ENCODE measurements at places on chromosomes 4 and X. TPM values are rescaled to one million over a fixed set of nuclear protein-coding genes. Genes with fewer than 3 reads are reported as not detected.

GRCh38 chrX:115031989-115032388 is 14.6 kb upstream of the IL13RA2 start:
- H3K4me1 ChIP-seq = no peaks in the 10 kb centered on the region
- H3K27ac ChIP-seq = no peak overlapping the region
- no peaks in the 10 kb centered on the region for H3K27me3 ChIP-seq
- no peaks in the 10 kb centered on the region for H3K36me3 ChIP-seq

The RBBP7 gene
- total RNA-seq = 131 TPM

The NUDT10 gene
- total RNA-seq = 0.38 TPM

The OTC gene
- total RNA-seq = not detected

The FHIP1A gene
- total RNA-seq = 0.12 TPM

GRCh38 chr4:98544141-98544817 is 114.1 kb downstream of the TSPAN5 start:
- no peak for DNase-seq
- peak overlapping the region; percentile 30 for H3K27ac ChIP-seq
- H3K4me1 ChIP-seq = peaks cover 8% of the 10 kb centered on the region
- H3K4me3 ChIP-seq = no peak overlapping the region
- no peaks in the 10 kb centered on the region for H3K36me3 ChIP-seq
- no peaks in the 10 kb centered on the region for H3K27me3 ChIP-seq

The TBC1D8B gene
- total RNA-seq = 0.31 TPM

DNA sequence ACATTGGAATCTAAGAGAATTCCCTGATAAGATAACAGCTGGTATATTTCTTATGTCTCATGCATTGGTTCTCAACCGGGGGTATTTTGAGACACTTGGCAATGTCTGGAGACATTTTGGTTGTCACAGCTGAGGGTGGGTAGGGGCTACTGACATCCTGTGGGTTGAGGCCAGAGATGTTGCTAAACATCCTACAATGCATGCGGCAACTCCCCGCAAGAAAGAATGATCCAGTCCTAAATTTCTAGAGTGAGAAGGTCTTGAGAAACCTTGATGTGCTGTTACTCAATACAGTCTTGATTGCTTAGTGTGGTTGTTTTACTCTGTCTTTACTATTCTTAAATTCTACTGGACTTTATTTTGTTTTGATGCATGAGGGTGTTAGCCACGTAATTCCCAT is 287.2 kb downstream of the FRMPD4 start:
- no peaks in the 10 kb centered on the region for H3K4me1 ChIP-seq
- no peak overlapping the region for H3K4me3 ChIP-seq
- no peak for DNase-seq

DNA sequence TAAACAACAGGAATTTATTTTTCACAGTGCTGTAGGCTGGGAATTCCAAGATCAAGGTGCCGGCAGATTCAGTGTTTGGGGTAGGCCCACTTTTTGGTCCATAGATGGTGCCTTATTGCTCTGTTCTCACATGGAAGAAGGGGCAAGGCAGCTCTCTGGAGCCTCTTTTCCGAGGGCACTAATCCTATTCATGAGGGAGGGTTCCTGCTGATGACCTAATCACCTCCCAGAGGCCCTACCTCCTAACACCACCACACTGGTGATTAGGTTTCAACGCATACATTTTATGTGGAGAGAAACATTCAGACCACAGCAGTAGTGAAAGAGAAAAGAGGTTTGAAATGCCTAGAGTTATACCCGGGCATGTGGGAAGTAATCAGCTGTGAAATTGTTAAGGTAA is 1.4 kb upstream of the POLA1 start:
- no peak for DNase-seq
- peak overlapping the region; percentile 92 for H3K4me3 ChIP-seq
- H3K27me3 ChIP-seq = peaks cover 5% of the 10 kb centered on the region
- no peaks in the 10 kb centered on the region for H3K36me3 ChIP-seq
- peaks cover 15% of the 10 kb centered on the region for H3K4me1 ChIP-seq

DNA sequence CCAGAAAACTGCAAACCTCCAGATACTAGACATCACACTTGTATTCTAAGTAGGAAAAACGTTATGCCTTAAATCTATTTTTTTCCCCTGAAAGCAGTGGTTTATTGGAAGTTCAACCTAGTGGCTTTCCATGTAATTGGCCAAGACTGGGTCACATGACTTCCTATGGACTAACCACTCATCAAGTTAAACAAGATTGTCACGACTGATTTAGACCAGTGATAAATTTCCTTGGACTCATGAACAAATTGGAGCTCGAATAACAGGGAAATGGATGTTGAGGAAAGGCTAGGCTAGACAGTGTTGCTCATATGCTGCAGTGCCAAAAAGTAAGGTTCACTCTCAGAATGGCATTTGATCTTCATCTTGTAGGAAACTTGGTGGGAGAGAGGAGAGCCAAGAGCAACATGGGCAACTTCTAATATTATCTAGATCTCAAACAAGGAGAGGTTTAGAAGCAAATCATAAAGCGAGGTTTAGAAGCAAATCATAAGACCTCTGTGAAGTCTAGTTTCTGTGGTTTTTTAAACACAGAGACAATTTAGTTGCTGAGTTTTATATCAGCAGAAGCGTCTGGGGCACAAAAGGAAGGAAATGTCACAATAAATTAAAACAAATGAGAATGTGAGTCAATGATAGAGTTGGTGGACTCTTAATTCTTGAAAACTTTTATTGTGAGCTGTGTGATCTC is 165.6 kb upstream of the BOD1L1 start:
- no peaks in the 10 kb centered on the region for H3K27me3 ChIP-seq
- H3K4me1 ChIP-seq = no peaks in the 10 kb centered on the region
- no peak overlapping the region for H3K27ac ChIP-seq
- DNase-seq = no peak
- H3K36me3 ChIP-seq = no peaks in the 10 kb centered on the region

The FAM9B gene
- not detected for total RNA-seq

The NMU gene
- total RNA-seq = not detected

The VCX3B gene
- total RNA-seq = not detected

- H3K36me3 ChIP-seq = no peaks in the 10 kb centered on the region
- no peak overlapping the region for H3K27ac ChIP-seq
- no peaks in the 10 kb centered on the region for H3K4me1 ChIP-seq
- DNase-seq = no peak
- no peak overlapping the region for H3K4me3 ChIP-seq
These were observed 1018.0 kb upstream of the HS3ST1 start for GRCh38 chr4:12446657-12447185.

The ARHGAP36 gene
- not detected for total RNA-seq

DNA sequence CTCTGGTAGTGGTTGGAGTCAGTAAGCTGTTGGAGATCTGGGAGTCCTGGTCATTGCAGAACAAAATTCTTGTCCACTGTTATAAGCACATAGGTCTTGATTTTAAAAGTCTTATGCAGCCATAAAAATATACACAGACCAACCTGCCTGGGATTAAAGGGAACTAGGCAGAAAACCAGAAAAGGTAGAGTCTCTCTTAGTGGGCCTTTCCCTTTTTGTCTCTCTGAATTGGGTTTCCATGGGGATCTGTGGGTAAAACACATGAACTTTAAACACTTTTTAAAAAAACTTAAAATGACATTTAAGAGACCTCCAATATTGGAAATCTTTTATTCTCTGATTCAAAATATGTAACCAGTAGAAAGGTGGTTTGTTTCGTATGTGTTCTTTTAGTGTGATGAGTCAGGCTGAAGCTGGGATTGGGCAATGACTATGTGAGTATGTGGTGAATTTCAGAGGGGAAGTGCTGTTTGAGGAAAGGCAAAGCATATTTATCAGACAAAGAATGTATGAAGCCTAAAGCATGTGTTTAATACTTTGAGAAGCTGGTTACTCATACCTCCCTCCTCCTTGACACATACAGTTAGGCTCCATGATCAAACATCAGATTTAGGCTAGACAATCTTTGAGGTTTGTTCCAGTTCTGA is 29.6 kb downstream of the SLC16A2 start:
- no peak overlapping the region for H3K27ac ChIP-seq
- H3K36me3 ChIP-seq = no peaks in the 10 kb centered on the region
- H3K27me3 ChIP-seq = peaks cover 7% of the 10 kb centered on the region
- no peak overlapping the region for H3K4me3 ChIP-seq
- H3K4me1 ChIP-seq = no peaks in the 10 kb centered on the region

DNA sequence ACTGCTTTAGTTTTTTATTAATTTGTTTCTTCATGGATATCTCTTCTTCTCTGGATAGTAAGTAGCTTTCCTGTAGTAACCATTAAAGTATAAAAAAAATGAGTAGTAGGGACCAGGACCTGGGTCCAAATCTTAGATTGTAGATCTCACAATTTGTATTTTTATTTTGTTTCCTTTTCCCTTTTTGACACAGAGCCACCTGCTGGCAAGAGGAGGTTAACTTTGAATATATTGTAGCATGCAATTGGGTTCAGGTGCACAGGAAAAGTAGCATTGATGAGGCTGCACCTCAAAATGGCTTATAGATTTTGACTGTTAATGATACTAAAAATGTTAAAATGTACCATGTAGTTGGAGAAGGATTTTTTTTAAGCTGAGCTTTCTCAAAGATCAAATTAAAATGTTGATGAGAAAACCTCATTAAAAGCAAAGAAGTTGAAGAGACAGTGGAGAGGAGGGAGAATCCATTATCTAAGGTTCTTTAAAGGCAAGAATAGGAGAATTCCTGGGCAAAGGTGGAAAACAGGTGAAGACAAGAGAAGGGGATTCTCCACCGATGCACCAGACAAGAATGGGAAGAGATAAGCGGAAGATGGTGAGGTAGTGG is 48.3 kb upstream of the HPGDS start:
- H3K36me3 ChIP-seq = no peaks in the 10 kb centered on the region
- no peak for DNase-seq
- peaks cover 17% of the 10 kb centered on the region for H3K27me3 ChIP-seq
- H3K4me3 ChIP-seq = no peak overlapping the region

DNA sequence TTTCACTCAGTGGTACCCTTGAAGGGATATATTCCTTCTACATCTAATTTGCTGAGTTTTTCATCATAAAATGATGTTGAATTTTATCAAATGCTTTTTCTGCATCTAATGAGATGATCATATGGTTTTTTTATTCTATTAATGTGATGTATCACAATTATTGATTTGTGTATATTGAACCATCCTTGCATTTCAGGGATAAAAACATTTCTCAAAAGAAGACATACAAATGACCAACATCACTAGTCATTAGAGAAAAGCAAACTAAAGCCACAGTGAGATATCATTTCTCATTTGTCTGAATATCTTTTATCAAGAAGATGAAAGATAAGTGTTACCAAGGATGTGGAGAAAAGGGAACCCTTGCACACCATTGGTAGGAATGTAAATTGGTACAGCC is 65.7 kb upstream of the MXD4 start:
- no peak overlapping the region for H3K4me3 ChIP-seq
- no peak for DNase-seq
- peaks cover 13% of the 10 kb centered on the region for H3K4me1 ChIP-seq
- H3K36me3 ChIP-seq = peaks cover 25% of the 10 kb centered on the region
- H3K27ac ChIP-seq = no peak overlapping the region
- H3K27me3 ChIP-seq = peaks cover 2% of the 10 kb centered on the region
